ENCODE measurements at places on chromosomes 4 and X. TPM values are rescaled to one million over a fixed set of nuclear protein-coding genes. Genes with fewer than 3 reads are reported as not detected.

The ARMCX4 gene
- total RNA-seq: 4.5 TPM

The NSDHL gene
- 25.1 TPM for total RNA-seq

The HSFX3 gene
- total RNA-seq: not detected

The F8A3 gene
- 5.9 TPM for total RNA-seq

The PTPN13 gene
- total RNA-seq: 0.27 TPM

The TRIML1 gene
- 0.40 TPM for total RNA-seq

The TRIM61 gene
- not detected for total RNA-seq

The CDS1 gene
- total RNA-seq: under 0.01 TPM

The NMU gene
- total RNA-seq: 4.5 TPM

The RAB9B gene
- total RNA-seq: 0.13 TPM

The MXRA5 gene
- not detected for total RNA-seq

The SSX1 gene
- not detected for total RNA-seq

The GSX2 gene
- total RNA-seq: not detected

The NAT8L gene
- total RNA-seq: not detected

The NDP gene
- not detected for total RNA-seq

The CDKL2 gene
- not detected for total RNA-seq

The BEX2 gene
- total RNA-seq: 0.73 TPM

The NHSL2 gene
- total RNA-seq: 18.9 TPM

The IL1RAPL1 gene
- 0.59 TPM for total RNA-seq

The FAM47A gene
- total RNA-seq: not detected

The ITIH6 gene
- not detected for total RNA-seq

The NAAA gene
- 59.8 TPM for total RNA-seq

The PCDH7 gene
- total RNA-seq: 0.05 TPM

The STS gene
- total RNA-seq: 9.4 TPM

The FRMPD4 gene
- total RNA-seq: under 0.01 TPM

The IDH3G gene
- total RNA-seq: 50.8 TPM

The HSFX1 gene
- total RNA-seq: 0.07 TPM

The BOD1L1 gene
- 18.3 TPM for total RNA-seq

The VGLL1 gene
- not detected for total RNA-seq

The IL3RA gene
- total RNA-seq: 36.0 TPM

The BMX gene
- total RNA-seq: 14.0 TPM

The XAGE2 gene
- total RNA-seq: not detected
